Progenitor cell of endocrine pancreas (in vitro differentiated cells): ENCODE measurements at places on chromosomes 1 and 21.

DNA sequence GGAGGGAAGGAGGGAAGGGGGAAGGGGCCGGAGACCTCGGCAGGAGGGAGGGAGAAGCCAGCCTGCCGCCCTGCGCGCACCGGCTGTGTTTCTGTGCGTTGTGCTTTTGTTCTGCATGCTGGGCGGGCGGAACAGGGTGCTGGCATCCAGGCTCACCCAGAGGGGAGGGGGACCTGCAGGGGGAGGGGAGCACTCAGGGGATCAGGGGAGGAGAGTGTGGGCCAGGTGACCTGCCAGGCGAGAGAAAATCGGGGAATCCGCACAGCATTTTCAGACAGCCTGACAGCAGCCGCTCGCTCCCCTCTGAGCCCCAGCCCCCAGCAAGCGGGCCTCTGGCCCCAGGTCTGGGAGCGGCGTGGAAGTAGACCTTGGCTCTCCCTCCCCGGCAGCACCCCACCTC is 54.7 kb downstream of the RIPK4 start:
- DNase-seq, result peak; percentile 44

- no peak for DNase-seq
These were observed 20.3 kb upstream of the KAZN start for GRCh38 chr1:14578156-14578555.

- DNase-seq, result no peak
These were observed 1.8 kb downstream of the ARNT start for GRCh38 chr1:150874455-150875196.

GRCh38 chr1:58898739-58899586 is 115.1 kb upstream of the JUN start:
- no peak for DNase-seq
